Activated T-cell treated with anti-CD3 and anti-CD28 coated beads for 24 hours (primary cell): ENCODE measurements at places on chromosomes 5 and 9.
A peak's percentile ranks its signal among the peaks of the same experiment; 100 is the strongest.

DNA sequence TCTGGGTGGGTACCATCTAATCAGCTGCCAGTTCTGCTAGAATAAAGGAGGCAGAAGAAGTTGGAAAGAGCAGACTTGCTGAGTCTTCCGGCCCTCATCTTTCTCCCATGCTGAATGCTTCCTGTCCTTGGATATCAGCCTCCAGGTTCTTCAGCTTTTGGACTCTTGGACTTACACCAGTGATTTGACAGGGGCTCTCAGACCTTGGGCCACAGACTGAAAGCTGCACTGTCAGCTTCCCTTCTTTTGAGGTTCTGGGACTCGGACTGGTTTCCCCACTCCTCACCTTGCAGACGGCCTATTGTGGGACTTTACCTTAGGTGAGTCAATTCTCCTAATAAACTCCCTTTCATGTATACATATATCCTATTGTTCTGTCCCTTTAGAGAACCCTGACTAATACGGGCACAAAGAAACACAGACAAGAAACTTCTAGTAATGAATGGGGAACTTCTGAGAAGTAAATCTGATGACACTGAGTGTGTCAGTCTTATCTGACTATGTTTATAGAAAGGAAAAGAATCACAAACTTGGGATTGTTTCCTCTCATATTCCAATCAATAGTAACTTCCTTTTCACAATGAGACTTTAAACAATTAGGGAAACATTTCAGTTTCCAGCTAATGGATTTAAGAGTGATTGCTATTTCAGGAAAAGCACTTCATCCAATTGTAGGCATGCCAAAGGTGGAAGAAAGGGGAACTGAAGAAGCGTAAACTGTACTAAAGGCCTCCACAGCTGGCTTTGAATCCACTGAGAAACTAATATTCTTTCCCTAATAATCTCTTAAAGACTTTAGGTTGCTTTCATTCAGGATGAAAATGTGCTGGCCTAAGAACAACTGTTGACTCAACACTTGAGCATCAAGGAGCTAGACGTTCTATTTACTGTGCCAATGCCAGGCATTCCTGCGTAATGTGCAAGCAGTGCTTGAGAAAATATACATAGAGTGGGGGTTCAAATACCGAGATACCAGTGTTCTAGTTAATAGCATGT, 127.9 kb upstream of the PTGER4 start:
- DNase-seq = no peak

DNA sequence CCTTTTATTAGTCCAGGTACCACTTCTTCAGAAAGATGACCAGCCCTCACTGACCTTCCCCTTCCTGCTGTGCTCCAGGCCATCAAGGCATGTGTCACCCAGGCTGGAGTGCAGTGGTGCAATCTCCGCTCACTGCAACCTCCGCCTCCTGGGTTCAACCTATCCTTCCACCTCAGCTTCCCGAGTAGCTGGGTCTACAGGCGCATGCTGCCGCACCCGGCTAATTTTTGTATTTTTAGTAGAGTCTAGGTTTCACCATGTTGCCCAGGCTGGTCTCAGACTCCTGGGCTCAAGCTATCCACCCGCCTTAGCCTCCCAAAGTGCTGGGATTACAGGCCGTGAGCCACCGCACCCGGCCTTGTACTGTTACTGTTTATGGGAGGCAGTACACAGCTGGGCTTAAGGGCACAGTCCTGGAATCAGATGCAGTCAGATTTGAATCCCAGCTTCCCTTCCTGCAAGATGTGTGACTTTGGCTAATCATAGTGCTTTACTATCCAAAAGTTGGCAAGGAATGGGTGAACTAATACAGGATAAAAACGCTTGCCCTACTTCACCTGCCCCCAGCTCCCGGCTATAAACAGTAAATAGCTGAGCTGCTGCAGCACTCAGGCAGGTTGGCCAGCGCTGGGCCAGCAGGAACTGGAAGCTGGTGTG, 483 bp upstream of the EIF4EBP3 start:
- no peak for DNase-seq

DNA sequence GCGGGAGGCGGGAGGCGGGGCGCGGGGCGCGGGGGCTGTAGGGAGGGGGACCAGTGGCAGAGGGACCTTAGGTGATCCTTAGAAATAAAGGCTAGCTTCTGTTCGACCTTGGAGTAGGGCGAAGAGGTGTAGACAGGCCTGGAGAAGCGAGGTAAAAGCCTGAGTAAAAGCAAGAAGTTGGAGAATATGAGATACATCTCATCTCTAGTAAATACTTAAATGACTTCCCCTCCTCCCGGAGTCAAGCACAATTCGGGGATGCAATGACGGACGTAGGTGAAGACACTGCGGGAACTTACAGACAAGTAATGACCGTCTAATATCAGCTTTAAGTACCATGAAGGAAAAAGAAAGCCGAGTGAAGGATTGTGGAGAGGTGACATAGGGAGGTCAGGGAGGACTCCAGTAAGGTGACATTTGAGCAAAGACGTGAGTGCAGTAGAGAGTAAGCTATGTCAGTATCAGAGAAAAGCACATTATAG, 466 bp downstream of the SMC2 start:
- no peak for DNase-seq

GRCh38 chr5:73997960-73998359, 372.0 kb downstream of the ARHGEF28 start:
- DNase-seq = no peak

GRCh38 chr9:136631038-136632000, 31.4 kb upstream of the EGFL7 start:
- peak; percentile 46 for DNase-seq

DNA sequence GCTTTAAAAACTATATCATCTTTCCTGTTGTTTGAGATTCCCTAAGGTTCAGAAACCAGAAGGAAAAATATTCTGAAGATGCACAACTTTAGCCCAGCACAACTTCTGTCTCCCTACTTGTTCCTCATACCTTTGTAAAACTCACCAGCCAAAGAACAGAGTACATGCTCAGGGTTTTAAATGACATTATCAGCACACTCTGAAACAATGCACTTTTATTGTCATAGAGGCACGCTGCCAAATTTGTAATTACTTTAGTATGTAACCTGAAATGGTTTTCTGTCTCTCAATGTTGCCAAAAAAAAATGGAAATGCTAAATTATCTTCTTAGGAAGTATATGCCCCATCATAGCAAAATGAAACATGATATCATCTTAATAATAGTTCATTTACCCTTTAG, 383.6 kb upstream of the CDH6 start:
- no peak for DNase-seq

GRCh38 chr9:75957116-75957515, 66.6 kb downstream of the PCSK5 start:
- no peak for DNase-seq

DNA sequence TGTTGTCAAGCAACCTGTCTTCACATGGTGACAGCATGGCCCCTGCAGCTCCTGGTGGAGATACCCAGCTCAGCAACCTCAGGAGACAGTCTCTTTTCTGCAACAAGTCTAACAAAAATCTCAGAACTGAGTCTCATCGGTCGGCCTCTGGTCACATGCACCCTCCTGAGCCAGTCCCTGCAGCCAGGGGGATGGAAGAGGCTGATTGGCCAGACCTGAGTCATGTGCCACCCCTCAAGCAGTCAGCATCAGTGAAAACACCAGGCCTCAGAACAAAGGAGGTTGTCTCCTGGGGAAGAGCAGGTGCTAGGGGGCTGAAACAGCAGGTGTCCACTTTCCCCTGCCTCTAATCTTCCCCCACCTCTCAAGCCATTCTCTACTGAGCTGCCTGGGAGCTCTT, 54.4 kb downstream of the SMIM23 start:
- DNase-seq = no peak

DNA sequence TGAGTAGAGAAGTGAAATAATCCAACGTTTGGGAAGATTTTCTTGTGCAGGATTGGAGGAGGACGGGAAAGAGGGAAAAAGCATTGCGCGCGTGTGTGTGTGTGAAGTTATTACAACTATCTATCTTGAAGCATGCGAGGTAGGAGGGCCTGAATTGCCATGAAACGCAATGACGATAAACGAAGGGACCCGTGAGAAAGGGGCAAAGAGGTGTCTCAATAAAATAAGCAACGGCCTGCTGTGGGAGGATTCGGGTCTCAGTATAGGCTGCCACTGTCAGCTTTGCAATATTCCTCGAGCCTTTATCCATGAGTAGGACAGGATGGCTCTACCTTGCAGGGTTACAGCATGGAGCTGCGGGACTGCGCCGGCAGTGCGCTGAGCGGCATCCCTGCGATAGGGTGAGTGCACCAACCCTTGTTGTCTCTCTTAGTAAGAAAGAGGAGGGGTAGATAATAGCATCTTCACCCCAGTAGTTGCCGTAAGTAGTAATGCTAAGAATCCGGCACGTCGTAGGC, 631 bp upstream of the RCL1 start:
- no peak for DNase-seq

DNA sequence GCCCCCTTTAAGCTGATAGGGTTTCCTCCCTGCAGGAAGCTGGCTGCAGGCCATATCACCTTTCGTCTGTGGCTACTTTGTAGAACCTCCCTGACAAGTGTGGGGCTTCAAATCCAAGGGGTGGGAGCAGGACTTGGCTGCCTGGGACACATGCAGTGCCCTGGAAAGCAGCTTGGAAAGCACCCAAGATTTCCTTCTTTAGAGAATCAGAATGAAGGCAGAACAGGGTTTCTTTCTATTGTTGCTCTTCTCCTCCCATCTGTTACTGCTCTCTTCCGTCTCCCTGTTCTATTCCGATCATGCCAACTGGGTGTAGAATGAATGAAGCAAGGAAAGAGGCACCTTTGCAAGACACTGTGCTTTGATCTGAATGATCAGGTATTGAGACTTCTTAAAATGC, 282.2 kb downstream of the MED10 start:
- DNase-seq = no peak

GRCh38 chr5:55021821-55022220, 2.2 kb upstream of the GZMK start:
- DNase-seq = no peak

DNA sequence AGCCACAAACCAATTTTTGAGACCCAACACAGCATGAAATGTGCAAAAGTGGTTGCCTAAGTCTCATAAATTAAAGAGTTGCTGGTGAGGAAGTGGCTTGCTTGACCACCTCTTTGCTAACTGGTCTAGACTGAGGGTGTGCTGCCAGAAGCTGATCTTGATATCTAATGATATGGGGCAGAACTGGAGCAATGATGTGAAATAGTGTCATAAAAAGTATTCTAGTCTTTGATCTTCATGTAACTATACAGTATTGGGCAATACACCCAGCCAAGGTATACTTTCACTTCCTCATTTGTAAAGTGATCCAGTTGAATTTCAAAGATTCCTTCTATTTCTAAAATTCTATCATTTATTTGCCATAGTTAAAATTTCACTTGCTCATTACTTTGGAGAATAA, 5.9 kb upstream of the YTHDC2 start:
- DNase-seq = no peak

GRCh38 chr9:123414936-123415930, 59.2 kb downstream of the CRB2 start:
- DNase-seq = no peak

DNA sequence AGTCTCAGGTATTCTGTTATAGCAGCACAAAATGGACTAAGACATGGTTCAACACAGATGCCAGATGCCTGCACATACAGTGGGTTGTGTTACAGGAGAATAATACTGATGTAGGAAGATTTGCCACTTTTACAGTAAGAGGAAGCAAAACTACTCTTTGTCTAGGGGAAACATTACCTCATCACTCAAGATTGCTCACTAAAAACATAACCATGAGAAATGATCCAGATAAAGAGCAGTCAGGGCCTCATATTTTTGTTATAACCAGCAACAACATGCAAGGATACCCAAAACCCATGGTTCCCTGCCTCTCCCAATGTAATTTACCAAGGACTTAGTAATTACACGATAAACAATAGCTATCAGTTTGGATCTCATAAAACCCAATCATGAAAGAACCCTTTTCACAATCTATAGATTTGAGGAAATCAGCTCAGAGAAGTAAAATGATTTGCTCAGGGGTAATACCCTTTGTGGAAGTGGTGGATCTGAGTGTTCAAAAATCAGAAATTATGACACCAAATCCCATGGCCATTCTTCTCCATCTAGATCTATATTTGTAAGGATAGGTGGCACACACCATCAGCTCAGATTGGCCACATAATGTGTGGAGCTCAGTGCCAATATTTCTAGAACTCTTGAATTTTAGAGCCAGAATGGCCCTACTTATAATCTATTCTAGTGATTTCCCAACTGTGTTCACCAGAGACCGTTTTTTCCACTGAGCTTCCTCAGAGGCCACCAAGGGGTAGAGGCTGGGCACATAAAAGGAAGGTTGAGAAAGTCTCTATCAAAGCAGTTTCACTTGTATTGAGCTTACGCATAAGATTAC, 27.8 kb downstream of the DPYSL3 start:
- no peak for DNase-seq

DNA sequence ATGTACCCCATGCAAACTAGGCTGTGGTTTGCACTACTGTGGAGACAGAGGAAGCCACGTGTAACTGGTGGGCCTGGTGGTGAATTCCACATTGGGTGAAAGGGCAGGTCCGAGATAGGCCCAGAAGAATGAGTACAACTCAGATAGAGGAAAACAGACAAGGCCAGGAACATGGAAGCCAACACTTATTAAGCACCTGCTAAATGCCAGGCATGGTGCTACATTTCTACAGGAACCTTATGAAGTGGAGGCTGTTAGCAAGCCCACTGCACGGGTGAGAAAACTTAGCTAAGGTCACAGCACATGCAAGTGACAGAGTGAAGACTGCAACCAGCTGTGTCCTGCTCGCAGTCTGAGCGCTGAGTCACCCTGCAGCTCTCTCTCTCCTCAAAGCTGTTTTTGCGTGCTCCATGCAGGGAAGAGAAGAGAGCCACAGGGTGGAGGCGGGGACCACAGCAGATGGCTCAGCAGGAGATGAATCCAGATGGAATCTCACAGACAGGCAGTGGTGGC, 65.5 kb upstream of the SPTLC1 start:
- DNase-seq = no peak

GRCh38 chr5:11182441-11183080, 421.5 kb upstream of the DAP start:
- DNase-seq = no peak

- peak; percentile 42 for DNase-seq
Measured at GRCh38 chr5:32329395-32329834, 16.7 kb upstream of the MTMR12 start.

GRCh38 chr9:133371261-133371711, 4.6 kb downstream of the SURF4 start:
- DNase-seq = peak; percentile 70

DNA sequence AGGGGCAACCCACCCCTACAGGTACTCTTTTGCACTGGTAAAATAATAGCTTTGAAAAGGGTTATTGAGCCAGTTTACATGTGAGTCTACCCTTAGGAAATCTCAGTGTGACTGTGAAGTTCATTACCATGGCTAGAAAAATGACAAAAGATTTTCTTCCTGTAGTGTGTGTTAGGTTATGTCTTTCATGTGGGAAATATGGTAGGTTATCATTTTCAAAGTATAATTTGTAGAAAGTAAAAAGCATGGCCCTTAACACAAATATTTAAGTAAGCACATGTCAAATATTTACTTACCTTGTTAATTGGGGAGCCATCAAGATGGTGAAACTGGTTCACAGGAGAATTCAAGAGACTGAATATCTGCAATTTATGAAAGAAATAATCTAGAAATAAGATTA, 37.3 kb upstream of the PLPP1 start:
- no peak for DNase-seq

GRCh38 chr9:100370064-100370723, 17.5 kb upstream of the TEX10 start:
- no peak for DNase-seq
